Activated naive CD8-positive, alpha-beta T cell treated with anti-CD3 and anti-CD28 coated beads for 36 hours (primary cell): ENCODE measurements at places on chromosomes 1 and 21.

DNA sequence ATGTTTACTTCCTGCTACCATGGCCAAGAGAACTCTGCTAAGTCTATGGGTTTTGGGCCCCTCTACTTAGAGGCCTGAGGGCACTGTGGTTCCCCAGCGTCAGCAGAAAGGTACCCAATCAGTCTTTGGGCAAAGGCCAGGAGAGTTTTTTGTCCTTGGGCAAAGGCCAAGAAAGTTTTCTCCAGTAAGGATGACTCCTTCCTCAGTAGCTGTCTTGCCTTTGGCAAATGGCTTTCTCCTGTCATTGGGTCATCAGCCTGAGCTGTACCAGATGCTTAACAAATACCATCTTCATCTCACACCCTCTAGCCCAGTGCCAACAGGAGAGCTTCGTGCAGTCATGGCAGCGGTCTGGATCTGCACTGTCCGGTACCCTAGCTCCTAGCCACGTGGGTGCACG, 199.3 kb upstream of the TMEM51 start:
- no peak for DNase-seq

- DNase-seq = no peak
Measured at GRCh38 chr1:178498896-178499675, 2.3 kb upstream of the CLEC20A start.

DNA sequence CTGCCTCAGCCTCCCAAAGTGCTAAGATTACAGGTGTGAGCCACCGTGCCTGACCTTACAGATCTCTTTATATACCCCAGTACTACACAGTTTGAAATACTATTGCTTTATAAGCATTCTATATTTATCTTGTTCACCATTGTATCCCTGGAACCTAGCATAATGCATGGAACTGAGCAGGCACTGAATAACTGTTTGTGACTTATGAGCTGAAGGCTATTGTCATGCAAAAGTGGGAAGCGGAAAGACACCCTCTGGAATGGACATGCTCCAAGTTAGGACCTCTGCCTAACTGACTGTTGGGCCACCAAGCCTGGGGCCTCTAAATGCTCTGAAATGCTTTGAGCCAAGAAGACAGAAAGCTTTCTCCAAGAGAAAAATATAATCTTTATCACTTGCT, 8.1 kb downstream of the LRRC41 start:
- no peak for DNase-seq

DNA sequence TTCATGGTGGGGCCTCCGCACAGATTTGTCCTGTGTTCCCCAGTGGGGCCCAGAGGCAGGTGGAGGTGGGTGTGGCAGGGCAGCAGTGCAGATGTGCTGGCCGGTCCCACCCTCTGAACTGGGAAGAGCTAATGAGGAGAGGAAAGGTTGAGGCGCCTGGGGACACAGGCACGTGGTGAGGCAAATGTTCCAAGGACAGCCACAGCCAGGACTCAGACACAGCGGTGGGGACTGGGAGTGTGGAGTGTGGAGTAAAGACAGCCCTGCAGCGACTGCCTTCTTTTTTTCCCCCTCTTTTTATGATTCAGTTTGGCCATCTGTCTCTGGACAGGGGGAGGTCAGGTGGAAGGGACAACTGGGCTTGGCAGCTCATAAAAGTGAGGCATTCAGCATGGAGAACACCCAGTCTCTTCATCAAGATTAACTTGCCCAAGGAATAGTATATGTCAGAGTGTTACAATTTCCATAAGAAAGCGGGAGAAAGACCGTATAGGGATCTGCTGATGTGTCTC, 104.2 kb upstream of the GCLM start:
- DNase-seq = no peak

GRCh38 chr1:212182579-212182978, 102.6 kb upstream of the PPP2R5A start:
- DNase-seq = no peak

DNA sequence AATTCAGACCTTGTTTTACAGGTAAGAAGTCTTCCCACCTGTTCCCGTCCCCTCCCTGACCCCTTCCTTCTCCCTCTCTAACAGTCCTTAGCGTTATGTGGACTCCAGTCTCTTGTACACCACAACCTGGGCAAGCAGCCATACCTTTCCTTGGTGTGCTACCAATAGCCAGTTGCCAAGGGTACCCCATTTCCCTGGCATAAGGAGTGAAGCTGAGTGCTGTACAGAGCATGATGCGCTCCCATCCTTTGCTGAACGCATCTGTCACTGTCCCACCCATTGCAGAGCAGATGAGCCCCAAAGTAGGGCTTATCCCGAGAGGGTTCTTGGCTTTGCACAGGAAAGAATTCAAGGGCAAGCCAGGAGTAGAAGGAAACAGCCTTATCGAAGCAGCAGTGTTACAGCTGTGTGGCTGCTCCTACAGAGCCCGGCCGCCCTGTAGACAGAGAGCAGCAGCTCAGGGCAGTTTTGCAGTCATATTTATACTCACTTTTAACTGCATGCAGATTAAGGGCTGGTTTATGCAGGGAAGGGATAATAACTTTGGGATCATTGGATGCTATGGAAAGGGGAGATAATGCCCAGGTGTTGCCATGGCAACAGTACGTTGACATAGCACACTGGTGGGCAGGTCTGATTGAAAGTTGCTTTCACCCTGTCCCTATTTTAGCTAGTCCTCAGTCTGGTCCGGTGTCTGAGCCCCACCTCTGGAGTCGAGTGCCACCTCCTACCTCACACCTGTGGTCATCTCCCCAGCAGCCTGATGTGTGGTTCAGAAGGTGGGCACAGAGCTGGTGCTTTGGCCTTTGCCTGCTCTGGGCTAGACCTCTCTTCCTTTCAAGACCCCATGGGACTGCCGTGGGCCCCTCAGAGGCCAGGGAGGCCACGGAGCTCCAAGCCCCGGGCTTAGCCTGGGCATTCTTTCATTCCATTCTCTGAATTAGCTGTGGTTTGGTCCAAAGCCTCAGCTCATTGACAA, 5.1 kb downstream of the FHAD1 start:
- no peak for DNase-seq

GRCh38 chr1:15958793-15959192, 17.1 kb downstream of the ZBTB17 start:
- DNase-seq = no peak

GRCh38 chr1:38585460-38585859, 274.1 kb downstream of the RRAGC start:
- no peak for DNase-seq

GRCh38 chr1:27071049-27071416, 58.4 kb upstream of the TENT5B start:
- DNase-seq = no peak

GRCh38 chr1:11462224-11462923, 16.6 kb upstream of the DISP3 start:
- DNase-seq = no peak

- no peak for DNase-seq
Measured at GRCh38 chr1:21756393-21757089, 26.4 kb downstream of the USP48 start.
